ENCODE measurements at places on chromosomes 3 and 15. TPM values are rescaled to one million over a fixed set of nuclear protein-coding genes. Genes with fewer than 3 reads are reported as not detected.

GRCh38 chr3:98172621-98173020 is 6.1 kb downstream of the OR5H15 start:
- ATAC-seq: no peak

DNA sequence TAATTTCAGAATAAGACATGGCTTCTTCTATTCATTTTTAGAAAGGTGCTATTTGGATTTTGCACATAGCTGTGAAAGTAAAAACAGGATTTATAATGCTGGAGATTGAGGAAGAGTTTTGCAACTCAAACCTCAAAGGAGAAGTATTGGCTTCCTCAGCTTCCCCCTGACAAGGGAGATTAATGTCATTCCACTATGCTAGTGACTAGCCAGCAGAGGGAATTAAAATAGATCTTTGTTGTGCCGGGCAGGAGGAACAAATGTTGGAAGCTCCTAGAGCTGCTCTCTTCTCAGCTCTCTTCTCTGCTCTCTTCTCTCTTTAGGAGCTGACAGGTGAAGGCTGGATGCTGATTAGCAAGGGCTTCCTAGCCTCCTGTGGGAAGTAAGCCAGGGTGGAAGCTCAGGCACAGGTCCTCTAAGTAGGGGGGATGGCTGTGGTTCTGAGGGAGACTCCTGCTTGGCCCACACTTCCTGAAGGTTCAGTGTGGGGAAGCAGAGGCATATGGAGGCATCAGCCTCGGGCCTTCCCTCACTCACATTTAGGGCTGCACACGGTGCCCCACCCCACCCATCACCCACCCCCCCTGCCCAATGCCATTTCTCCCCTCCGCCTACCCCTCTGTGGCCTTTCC is 29.6 kb downstream of the CX3CR1 start:
- ATAC-seq: no peak

Gene TMEM158
- not detected for total RNA-seq

Gene TM4SF4
- total RNA-seq: not detected

GRCh38 chr3:106514431-106514830 is 645.6 kb upstream of the CBLB start:
- ATAC-seq: no peak

DNA sequence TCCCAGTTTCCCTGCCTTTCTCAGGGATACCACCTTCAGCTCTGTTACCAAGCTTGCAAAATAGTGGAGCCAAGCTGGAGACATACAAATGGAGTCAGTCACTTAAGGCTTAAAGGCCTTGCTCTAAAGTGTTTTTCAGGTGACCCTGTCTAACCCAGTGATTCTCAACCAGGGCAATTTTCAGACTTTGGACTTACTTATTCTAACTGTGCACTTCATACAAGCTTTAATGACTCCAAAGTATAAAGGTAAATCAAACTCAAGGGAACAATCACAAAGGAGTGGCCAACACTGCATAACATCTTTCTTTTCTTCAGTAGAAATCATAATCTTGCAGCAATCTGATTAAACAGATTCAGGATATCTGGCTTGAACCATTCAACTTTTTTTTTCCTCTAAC is 9.4 kb downstream of the ANO10 start:
- ATAC-seq: no peak

- ATAC-seq: no peak
Observed at GRCh38 chr3:99366663-99367429, 271.5 kb upstream of the COL8A1 start.

DNA sequence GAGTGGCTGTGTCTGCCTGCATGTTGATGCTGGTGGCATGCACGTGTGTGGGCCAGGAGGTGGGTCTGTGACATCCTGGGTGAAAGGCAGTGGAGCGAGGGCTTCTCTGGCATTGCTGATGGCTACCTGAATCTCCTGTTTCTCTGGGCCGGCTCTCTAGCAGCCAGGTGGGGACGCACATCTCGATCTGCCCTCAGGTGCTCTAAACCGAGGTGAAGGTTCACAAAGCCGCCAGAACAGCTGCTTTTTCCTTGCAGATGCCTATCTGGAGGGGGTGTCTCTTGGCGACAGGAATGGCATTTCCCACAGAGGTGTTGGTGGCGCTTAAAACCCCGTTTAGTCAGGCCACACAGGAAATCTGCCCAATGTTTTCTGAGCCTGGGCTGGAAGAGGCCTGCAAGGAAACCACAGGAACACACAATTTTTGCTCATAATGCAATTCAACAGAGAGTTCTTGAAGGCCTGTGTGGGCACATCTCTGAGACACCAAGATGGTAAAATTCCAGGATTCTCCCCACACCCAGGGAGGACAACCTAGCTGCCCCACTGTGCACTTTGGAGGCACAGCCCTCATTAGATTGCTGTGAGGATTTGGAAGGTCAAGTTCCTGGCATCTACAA is 11.9 kb downstream of the TMEM158 start:
- ATAC-seq: no peak

Data from activated T-helper 17 cell treated with anti-CD3 and anti-CD28 coated beads, Interleukin-2, amount 50 U/mL, for 72 hours (primary cell).